ENCODE measurements at places on chromosomes 3 and 15.

- DNase-seq = no peak
These were observed 71.2 kb downstream of the FAM43A start for GRCh38 chr3:194756791-194757325.

DNA sequence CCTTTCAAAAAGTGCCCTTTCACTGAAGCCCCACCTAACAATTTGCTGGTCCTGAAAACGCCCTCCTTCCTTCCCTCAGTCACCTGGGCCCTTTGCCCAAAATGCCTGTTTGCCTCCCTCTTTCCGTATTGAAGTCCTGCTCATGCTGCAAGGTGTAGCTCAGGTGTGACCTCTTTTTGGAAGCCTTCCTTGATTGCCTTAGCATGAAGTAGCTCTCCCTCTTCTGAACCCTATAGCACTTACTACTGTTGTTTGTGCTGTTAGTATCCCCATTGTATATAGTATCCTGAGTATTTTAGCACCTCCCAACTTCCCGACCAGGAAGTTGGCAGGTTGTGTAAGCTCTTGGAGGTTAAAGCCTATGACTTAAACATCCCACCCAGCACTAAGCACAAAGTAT lies 1.7 kb downstream of the PLS1 start:
- no peak for DNase-seq

- DNase-seq = no peak
These were observed 967.8 kb upstream of the CFAP20DC start for GRCh38 chr3:60017631-60018030.

DNA sequence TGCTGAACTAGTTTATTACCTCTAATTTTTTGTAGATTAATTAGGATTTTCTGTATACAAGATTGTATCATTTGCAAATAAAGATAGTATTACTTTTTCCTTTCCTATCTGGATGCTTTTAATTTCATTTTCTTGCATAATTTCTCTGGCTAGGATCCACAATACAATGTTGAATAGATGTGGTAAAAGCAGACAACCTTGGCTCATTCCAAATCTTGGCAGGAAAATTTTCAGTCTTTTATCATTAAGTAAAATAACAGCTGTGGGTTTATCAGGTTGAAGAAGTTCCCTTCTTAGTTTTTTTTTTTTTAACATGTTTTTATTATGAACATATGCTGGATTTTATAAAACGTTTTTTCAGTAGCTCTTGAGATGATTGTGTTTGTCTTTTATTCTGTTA lies 422.6 kb downstream of the AGBL1 start:
- no peak for DNase-seq

DNA sequence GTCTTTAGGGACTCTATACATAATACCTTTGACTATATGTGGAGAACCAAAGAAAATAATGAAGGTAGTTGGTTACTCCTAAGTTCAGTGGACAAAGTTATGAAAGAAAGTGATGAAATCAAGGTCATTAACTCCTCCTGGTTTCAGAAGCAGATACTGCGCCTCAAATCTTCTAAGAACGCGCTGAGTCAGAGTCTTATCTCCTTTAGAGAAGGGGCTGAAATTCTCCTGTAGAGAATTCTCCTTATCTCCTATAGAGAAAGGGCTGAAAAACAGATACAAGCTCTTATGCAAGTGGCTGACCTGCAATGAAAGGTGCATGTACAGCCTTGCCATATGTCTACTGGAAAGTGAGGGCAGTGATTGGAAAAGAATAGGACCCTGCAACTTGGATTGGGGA lies 824.2 kb downstream of the NSUN3 start:
- no peak for DNase-seq

- no peak for DNase-seq
These were observed 1075.3 kb upstream of the ALCAM start for GRCh38 chr3:104291437-104291851.

DNA sequence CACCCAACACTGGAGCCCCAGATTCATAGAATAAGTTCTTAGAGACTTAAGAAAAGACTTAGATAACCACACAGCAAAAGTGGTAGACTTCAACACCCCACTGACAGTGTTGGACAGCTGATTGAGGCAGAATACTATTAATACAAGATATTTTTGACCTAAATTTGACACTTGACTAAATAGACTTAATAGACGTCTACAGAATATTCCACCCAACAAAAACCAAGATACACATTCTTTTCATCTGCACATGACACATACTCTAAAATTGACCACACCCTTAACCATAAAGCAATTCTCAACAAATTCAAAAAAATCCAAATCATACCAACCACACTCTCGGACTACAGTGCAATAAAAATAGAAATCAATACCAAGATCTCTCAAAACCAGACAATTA lies 179.8 kb upstream of the TPM1 start:
- no peak for DNase-seq

GRCh38 chr3:63986146-63986545 lies 37.1 kb downstream of the PSMD6 start:
- no peak for DNase-seq

- DNase-seq = no peak
These were observed 77.2 kb upstream of the KCNMB2 start for GRCh38 chr3:178459038-178459410.

- no peak for DNase-seq
These were observed 112.2 kb upstream of the SLC6A11 start for GRCh38 chr3:10703875-10704274.

GRCh38 chr3:11482021-11482420 lies 161.7 kb downstream of the VGLL4 start:
- peak; percentile 82 for DNase-seq

GRCh38 chr15:81296673-81297072 lies 27.3 kb downstream of the STARD5 start:
- DNase-seq = peak; percentile 74

DNA sequence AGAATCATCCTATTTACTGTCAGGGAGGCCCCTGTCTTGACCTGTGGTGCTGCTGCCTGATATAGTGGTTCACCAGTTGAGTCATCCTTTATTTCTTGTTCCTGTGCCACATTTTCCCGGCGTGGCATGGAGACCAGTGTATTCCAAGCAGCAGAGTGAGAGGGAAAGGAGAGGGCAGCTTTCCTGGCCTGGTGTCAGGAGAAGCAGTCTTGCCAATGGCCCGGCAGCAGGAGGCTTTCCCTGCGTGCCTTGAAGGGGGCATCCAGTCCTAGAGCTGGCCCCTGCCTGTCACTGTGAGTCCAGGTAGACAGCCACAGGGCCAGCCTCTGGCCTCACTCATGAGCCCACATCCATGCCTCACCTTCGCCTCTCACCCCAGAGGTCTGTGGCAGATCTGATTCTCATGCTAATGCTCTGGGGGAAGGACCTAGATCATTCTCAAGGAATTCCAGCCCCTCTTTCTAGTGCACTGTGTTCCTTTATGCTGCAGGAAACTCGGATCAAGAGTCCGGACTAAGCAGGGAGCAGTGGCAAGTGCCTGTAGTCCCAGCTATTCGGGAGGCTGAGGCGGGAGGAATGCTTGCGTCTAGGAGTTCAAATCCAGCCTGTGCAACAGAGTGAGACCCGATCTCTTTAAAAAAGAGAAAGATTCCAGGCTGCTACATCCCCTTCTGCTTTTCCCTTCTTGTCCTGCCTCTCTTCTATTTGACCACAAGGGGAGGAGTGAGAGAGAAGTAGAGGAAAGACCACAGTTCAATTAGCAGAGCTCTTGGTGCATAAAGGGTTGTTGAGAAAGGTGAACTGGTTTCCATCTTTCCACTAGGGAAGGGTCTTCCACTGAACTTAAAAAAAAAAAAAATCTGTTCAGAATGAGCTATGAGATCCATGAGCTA lies 66.8 kb upstream of the HACD2 start:
- no peak for DNase-seq

DNA sequence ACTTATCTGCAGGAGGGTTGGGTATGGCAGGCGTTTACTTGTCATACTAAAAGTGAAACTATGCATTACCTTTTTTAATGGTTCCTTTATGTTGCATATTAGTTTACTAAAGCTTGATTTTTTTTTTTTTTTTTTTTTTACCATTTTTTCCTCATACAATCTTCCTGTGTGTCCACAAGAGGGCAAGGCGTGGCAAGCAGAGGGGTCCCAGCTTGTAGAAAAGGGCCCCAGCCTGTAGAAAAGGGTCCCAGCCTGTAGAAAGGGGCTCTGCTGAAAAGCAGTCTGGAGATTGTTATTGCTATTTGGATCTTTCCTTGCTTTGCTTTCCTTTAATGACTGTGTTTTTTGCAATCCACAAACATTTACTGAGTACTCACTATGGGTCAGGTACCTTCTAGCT lies 21.9 kb downstream of the MKRN2 start:
- DNase-seq = no peak

DNA sequence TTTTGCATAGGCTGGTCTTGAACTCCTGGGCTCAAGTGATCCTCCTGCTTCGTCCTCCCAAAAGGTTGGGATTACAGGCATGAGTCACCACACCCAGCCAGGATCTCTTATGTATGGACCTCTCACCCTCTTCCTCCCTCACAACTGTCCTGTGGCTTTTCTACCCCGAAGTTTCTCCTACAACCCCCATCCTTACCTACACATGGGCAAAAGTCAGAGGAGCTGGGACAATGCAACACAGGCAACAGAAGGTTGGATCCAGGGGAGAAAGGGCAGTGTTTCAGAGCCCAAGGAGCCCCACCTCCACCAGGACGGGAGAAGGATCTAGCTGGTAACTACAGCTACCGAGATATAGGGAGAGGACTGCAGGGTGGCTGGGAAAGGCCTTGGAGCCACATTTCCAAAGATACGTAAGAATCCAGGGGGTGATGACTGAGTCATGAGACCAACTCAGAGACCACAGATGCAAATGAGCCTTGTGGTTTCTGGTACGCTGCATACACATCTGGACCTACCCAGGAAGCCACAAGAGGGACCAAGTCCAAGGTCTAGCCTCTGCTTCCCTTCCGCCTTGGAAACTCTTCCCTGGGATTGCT lies 13.6 kb downstream of the IGDCC4 start:
- DNase-seq = no peak

GRCh38 chr3:63470745-63471144 lies 181.7 kb upstream of the SNTN start:
- no peak for DNase-seq

DNA sequence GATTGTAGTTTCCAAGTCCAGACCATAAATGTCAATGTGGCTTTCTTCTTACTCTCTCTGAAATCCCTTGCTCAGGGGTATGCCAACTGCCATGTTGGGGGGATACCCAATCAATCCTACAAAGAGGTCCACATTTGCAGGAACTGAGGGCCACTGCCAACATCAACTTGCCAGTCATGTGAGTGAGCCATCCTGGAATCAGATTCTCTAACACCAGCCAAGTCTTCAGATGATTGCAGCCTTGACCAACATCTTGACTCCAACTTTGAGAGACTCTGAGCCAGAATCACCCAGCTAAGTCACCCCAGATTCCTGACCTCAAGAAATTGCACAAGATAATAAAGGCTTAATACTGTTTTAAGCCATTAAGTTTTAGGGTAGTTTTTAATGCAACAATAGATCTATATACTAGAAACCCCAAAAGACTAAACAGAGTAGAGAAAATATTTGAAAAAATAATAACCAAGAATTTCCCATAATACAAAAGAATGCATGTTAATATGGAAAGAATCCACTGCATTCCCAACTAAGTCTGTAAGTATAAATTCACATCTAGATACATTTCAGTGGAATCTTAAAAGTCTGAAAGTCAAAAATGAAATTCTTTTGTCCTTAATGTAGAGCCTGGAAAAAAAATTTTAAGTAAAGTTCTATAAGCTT lies 22.4 kb downstream of the ISG20 start:
- DNase-seq = no peak

- DNase-seq = no peak
These were observed 1.7 kb upstream of the RBP2 start for GRCh38 chr3:139477710-139478640.

- no peak for DNase-seq
These were observed 48.5 kb upstream of the MLF1 start for GRCh38 chr3:158522221-158523136.

- DNase-seq = peak; percentile 61
These were observed 165.5 kb upstream of the TGFBR2 start for GRCh38 chr3:30440880-30441279.

GRCh38 chr3:122310361-122310760 lies 14.7 kb upstream of the CSTA start:
- no peak for DNase-seq

DNA sequence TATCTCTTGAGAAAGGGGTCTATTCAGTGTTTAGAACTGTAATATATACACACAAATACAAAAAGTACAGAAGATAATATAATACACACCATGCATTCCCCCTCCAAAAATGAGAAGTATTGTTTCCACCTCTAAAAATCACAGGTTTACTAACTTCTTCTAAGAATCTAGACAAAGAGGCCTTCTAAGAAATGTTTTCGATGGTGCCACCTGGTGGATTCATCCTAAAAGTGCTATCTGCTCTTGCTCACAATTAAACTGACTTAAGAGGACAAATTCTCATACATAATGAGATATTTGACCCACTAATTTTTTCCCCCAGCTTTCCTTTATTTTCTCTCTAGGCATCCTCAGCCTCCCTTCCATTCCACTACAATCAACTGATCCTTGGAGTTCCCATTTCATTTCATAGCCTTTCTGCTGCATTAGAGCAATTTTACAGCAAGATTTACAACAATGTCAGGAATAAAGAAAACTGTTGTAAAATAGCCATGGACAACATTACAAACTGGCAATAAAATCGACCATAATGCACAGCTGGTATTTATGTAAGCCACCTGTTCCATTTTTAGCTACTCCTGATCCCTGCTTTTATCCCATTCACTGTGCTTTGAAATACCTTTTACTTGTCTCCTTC lies 124.6 kb downstream of the ARRDC4 start:
- DNase-seq = no peak

DNA sequence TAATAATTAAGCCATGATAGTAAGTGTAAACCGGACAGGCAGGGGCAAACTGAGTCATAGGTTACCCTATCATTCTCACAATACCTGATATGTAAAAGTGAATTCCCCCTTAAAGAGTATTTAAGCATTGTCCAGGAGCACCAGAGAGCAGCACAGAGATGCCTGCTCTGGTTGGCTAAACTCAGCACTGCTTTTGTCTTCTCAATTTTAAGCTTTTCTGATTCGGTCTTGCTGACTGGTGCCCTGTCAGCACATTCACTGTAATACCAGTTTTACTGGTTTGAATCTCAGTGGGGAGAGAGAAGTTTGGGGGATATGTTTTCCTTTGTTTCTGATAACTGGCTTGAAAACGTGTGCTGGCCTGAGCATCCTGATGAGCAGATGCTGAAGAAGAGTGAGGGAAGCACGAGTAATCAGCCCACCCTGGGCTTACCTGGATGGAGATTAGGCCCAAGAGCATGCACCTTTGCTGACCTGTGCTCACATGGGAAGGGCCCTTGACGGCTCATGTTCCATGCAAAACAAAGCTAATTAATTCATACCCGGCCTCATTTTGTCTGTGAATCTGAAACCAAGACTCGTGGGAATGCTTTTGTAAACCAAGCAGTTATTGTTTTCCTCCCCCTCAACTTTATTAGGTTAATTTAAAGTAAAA lies 208.5 kb upstream of the MRPL3 start:
- DNase-seq = no peak
